ENCODE measurements at places on chromosomes 11 and 22.

DNA sequence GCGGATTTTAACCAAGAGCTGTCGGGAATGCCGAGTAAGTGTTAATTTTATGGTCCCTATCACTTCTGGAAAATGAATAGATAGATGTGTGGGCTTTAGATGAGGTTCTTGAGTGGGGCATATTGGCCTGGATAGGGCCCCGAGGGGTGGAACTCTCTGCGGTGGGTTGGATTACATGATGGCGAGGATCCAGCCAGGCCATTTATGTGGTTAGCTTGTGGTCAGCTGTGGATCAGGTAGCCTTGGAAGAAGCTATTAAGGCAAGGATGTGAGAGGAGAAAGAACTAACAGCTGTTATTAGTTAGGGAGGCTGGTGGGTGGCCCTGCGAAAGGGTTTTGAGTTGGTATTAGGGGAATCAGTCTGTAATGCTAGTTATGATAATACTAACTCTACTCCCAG, 268.4 kb downstream of the NELL1 start:
- no peak for DNase-seq

DNA sequence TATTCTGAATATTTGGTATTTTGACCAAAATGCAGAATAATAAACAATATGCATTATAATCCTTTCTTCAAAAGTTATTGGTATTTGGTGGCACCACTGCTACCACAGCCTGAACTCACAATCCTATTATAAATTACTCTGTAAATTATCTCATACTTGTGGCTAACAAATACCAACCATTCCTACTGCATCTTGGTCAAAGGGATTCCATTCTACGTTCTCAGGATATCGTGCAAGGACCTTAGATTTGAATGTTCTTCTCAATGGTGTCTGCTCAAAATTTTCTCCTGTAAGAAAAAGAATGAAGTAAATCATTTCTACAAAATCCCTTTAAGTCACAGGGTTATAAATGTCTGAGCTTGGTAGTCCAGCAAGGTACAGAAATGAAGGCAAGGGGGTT, 58.7 kb downstream of the DENND5A start:
- no peak for DNase-seq

DNA sequence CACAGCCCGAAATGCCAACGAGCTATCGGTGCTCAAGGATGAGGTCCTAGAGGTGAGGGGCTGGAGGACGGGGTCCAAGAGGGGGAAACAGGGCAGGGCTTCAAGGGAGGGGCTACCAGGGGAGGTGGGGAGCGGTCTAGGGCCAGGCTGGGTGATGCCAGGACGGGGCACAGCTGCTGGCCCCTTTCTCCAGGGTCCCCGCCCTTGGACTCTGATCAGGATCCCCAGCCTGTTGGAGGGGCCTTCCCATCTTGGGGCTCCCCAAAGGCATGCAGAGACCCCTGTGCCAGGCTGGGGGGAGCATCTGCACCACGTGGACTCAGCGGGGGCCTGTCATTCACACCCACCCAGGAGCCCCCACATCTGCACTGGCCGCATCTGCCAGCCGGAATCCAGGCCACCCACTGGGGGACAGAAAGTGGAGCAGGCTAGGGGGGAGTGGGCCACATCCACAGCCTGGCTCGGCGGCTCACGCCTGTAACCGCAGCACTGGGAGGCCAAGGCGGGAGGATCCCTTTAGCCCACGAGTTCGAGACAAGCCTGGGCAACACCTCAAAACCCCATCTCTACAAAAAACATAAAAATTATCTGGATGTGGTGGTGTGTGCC, 18.9 kb downstream of the EPS8L2 start:
- DNase-seq, result no peak

- no peak for DNase-seq
Observed at GRCh38 chr11:12267921-12268320, 109.5 kb upstream of the PARVA start.

Data from activated effector memory CD4-positive, alpha-beta T cell treated with Interleukin-2 at 50 U/mL for 16 hours (primary cell).